ELF-1 (cell line): ENCODE measurements at places on chromosomes 6 and 20.

DNA sequence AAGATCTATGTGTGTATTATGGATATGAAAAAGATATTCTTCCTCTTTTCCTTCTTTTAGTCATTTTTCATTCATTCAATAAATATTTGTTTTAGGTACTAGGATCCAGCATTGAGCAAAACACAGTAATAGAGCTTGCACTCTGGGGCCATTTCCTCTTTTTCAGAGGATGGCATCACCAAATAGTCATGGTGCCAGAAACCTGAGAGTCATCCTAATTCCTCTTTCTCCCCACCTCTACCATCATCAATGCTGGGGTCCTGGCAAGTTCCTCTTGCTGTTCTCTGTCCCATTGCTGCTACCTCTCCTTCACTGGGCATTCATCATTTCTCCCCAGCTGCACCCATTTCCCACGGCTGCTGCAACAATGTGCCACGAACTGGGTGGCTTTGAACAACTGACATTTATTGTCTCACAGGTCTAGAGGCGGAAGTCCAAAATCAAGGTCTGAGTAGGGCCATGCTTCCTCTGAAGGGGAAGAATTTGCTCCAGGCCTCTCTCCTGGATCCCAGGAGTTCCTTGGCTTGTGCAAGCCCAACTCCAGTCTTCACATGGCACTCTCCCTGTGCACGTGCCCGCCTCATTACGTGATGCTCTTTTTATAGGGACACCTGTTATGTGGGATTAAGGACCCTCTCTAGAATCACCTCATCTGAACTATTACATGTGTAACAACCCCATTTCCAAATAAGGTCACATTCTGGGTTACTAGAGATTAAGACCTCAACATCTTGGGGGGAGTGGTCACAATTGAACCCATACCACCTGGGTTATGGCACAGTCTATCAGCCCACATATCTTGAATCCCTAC lies 9.5 kb upstream of the IGF2R start:
- no peak for DNase-seq

- no peak for DNase-seq
Measured at GRCh38 chr20:17172836-17173516, 53.9 kb upstream of the PCSK2 start.

DNA sequence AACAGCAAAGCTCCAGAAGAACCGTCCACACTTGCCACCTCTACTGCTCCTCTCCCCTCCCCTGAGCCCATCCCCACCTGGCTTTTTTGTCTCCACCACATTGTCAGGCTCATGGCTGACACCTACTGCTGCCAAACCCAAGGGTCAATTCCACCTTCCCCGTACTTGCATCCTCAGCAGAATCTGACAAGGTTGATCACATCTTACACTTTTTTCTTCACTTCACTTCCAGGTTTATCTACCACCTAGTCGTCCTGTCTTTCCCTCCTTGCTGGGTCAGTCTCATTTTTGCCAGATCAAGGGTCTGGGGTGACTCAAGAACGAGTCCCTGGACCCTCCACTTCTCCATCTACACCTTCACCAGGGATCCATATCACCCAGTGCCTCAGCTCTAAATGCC lies 3.1 kb downstream of the AURKA start:
- DNase-seq: no peak

DNA sequence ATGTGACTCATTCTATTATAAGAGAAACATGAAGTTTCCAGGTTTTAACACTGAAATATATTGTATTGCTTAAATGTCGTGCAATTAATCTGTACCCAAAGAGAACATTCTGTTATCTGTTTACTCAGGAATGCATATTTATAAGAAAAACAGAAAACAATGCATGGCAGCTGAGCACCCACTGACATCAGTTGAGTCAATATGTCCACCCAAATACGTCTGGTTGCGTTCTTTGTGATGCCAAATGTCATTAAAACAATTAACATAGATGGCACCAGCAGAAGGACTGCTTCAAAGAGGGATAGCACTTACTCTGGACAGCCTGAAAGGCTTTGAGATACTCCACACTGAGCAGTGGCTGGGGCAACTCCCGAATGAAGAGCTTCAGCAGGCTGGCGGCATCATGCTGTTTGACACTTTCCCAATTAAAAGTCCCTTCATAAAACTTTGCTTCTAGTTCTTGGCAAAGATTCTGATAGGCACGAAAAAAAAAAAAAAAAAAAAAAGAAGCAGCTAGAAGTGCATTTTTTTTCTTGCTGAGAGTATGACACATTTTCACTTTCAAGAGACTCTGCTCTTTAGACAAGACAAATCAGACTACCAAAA lies 102.3 kb downstream of the ARHGAP18 start:
- DNase-seq: no peak

DNA sequence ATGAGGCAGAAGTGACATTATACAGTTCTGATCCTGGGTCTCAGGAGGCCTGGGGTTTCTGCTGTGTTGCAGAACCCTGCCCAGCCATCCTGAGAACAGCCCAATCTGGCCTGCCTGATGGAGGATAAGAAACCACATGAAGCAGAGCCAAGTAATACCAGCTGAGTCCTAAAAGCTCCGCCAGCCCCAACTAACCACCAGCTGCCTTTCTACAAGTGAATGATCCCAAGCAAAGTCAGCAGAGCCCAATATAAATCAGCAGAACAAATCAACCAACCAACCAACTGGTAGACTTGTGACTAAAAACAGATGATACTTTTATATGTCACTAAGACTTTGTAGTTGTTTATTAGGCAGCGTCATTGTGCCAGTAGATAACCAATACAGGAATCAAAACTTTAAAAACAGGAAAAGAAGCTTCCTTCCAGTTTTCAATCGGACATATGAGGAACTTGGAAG lies 52.1 kb downstream of the SNX5 start:
- DNase-seq: no peak

- no peak for DNase-seq
Measured at GRCh38 chr6:106244931-106245330, 80.6 kb downstream of the ATG5 start.

- no peak for DNase-seq
Measured at GRCh38 chr6:20840675-20841074, 306.4 kb downstream of the CDKAL1 start.

GRCh38 chr20:45629496-45630100 lies at the start of gene WFDC10A:
TSS of gene WFDC10A (plus strand) at chr20:45629739. CDS start at chr20:45629814, 75 bp downstream.
- DNase-seq: peak; percentile 81

- DNase-seq: no peak
Measured at GRCh38 chr20:49698477-49698876, 15.2 kb downstream of the B4GALT5 start.

GRCh38 chr6:111119571-111120329 lies 32.4 kb downstream of the SLC16A10 start:
- DNase-seq: no peak

- no peak for DNase-seq
Measured at GRCh38 chr6:43636308-43636659, 644 bp downstream of the MAD2L1BP start.

GRCh38 chr6:34616227-34616585 lies 60.1 kb upstream of the SPDEF start:
- no peak for DNase-seq

DNA sequence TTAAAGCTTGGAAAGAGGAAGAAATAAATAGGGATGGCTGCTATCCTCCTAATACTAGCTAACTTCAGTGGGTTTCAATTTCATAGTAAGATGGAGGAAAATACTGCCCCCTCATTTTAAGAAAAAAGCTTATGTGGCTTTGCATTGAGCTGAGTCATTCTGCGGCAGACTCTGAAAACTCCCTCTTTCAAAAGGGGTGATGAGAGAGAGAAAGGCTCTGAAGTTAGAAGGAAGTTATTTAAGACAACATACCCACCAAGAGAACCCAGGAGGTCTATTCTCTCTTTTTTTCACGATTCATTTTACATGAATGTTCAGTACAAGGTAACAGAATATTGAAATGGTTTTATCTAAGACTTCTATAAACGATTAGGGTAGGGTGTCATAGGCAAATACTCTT lies 4.5 kb downstream of the PRDM13 start:
- DNase-seq: no peak

GRCh38 chr6:43963203-43963602 lies 164.0 kb downstream of the MRPL14 start:
- DNase-seq: no peak

DNA sequence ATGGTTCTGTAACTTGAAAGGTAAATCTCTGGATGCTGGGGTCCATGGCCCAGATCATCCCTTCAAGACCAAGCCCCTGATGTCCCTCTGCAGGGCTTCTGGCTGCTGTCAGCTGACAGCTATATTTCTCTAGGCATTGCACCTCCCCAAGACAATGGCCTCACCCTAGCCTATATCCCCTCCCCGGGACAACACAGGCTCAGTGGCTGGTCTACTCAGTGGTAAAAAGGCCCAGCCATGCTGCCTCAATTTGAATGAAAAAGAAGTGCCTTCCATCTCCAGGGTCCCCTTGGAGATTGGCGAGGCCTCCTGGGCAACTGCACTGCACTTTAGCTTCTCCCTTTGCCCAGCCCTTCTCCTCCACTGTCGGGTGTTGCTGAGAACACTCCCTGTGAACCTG lies 602.8 kb downstream of the CDH26 start:
- DNase-seq: no peak

DNA sequence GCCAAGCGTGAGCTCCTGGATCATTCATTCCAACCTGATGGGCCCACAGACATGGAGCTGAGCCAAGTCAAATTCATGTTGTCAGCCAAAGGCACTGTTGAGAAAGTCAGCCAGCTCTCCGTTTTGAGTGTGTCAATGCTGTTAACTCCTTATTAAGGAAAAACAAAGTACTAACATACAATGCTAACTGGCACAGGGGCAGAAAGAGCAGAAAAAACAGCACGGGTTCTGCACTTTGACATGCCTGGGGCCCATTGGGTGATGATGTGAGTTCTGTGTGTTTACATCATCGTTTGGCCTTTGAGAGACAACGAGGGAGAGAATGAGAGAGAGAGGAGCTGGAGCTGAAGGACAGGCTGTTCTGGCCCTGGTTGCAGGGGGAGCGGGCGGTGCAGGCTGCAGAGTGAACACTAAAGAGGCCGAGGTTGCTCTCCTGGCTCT lies 85.9 kb downstream of the SMOC2 start:
- no peak for DNase-seq

DNA sequence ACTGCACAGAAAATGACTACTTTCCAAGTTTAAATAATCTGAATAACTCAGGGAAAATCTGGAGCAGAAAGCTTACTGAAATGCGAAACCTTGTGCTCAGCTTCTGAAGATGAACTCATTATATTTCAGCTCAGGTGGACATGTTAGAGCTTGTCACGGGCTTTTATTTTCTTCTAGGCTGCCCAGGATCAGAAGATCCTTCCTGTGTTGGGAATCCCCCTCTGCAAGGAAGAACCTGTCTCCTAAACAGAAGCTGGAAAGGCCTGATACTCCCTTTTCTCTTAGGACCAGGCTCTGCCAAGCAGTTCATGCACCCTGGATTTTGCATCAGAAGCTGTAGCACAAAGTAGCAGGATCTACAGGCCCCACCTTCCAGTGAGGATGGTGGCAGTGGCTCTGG lies 5.1 kb upstream of the SLC2A12 start:
- DNase-seq: no peak

GRCh38 chr20:58837717-58838116 lies 13.0 kb downstream of the GNAS-AS1 start:
- no peak for DNase-seq

GRCh38 chr6:158142789-158143188 lies 25.3 kb downstream of the SERAC1 start:
- no peak for DNase-seq

DNA sequence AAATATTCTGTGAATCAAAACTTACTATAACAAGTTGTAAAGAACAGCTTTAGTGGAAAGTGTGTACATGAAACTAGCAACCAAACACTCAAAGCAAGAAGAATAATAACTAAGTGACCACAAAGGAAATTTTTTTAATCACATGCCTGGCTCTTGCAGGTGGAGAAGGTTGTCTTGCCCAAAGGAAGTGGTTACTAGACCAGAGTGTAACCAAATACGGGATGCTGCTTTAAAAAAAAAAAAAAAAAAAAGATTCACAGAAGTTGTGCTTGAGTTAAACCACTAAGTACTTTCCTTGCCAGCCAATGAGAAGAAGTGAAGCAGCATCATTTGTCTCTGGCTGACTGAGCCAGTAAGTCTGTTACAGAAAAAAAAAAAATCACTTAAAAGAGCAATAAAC lies 19.1 kb upstream of the HLA-DQB1 start:
- no peak for DNase-seq

- DNase-seq: peak; percentile 90
Measured at GRCh38 chr6:5025911-5026819, 22.3 kb upstream of the RPP40 start.

DNA sequence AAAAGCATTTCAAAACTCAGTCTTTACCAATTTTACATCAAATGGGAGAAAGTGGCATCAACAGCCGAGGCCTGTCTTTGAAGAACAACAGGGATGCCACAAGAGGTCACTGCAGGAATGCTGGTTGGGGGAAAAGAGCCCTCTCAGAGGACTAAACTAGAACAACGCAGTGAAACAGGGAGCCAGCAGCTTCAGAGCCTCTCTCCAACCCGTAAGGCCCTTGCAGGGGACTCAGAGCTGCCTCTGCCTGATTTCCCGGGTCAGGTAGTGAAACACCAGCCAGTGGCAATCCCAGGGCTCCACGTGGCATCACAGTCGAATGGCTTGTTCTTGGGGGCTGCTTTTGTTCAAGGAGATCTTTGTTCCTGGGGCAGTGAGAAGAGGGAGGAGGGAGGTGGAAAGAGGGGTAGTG lies 55.0 kb upstream of the KCNK16 start:
- DNase-seq: peak; percentile 76

GRCh38 chr6:36104836-36105235 lies 25.5 kb upstream of the MAPK13 start:
- DNase-seq: no peak

DNA sequence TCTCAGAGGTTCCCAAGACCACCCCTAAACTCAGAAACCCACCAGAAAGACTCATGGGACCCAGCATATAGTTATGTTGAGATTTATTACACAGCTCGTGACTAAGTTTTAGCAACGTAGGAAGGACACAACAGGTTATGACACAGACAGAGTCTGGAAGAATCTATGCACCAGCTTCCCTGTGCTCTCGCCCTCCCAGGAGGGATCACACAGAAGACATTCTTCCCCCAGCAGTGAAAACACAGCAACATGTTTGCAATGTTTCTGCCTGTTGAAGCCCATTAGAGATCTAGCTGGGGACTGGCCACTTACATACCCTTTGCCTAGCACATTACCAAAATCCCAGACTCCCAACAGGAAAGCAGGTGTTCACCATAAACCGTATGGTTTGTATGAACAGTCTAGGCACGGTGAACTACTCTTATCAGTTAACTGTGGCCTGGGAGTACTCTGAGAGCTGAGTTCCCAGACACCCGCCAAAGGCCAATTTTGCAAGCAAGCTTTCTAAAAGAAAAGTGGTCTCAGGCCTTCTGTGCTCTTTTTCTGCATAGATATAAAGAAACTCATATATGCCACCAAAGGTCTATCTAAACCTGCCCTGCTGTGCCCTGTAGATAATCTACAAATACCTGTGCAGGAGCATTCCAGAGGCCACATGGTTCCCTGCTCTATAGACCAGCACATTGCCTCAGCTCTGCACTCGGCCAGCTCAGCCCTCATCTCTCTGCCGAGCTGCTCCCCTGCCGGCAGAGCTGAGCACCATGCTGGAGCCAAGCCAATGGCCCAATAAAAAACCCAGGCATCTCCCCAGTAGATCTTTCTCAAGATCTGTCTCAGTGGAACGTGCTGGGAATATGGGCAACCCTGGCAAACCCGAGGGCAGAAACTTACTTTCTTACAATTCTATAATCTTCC lies 69.6 kb upstream of the SMIM28 start:
- peak; percentile 35 for DNase-seq

- DNase-seq: peak; percentile 65
Measured at GRCh38 chr6:87944541-87944954, 103.1 kb upstream of the SPACA1 start.

- no peak for DNase-seq
Measured at GRCh38 chr6:135117413-135117968, 62.9 kb upstream of the HBS1L start.

GRCh38 chr20:3871550-3872265 lies 17.5 kb upstream of the PANK2 start:
- peak; percentile 44 for DNase-seq
